Stimulated activated CD8-positive, alpha-beta memory T cell treated with anti-CD3 and anti-CD28 coated beads, Interleukin-7, amount 100 ng/mL, for 1 hour (primary cell): ENCODE measurements at places on chromosomes 2 and 18.

DNA sequence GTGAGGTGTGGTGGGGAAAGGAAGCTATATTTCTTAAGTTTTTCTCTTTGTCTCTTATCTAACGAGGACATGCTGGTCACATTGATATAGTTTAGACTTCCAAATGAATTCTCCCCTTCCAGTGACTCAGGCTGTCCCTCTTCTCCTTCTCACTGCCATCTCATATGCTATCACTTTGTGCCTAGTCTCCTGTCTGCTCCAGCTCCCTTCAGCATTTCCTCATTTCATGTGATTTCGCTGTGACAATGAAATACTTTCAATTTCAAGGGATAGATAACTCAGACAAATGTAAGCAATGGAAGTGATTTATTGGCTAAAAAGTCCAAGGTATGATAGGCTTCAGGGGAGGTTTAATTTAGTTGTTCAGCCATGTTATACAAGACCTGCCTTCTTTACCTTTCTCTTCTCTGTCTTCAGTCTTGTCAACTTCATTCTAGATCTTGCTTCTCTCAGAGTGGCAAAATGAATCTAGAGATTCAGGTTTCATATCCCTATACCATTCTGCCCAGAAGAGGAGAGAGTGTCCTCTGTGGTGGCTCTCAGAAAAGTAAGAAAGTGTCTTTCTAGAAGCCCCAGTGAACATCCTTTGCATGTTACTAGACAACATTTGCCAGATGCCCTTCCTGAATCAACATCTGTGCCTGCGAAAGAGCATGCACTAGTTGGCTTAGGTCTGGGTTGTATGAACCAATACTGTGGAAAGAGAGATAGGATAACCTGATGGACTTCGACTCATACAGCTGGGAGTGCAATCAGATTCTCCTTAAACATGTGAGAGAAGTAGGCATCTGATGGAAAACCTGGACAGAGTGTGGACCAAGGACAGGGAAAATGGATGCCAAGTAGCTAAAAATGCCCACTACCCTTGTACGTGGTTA lies 29.9 kb upstream of the GPR155 start:
- no peak for DNase-seq

DNA sequence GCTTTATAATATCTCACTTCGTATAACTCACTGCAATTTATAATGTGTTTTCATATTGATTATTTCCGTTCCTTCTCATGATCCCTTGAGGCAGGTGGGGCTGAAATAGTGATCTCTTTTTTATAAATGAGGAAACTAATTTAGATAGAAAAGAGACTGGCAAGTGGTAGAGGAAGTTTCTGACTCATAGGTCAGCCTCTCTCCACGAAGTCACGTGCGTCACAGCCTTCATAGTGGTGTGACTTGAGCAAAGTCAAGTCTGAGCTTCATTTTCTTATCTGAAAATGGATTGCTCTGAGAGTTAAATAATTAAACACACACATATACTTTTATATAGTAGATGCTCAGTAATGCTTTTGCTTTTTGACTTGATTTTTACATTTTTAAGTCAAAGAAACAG lies 19.9 kb downstream of the ABCG5 start:
- DNase-seq, result no peak

- no peak for DNase-seq
These were observed 82.2 kb downstream of the EPAS1 start for GRCh38 chr2:46379213-46380037.

DNA sequence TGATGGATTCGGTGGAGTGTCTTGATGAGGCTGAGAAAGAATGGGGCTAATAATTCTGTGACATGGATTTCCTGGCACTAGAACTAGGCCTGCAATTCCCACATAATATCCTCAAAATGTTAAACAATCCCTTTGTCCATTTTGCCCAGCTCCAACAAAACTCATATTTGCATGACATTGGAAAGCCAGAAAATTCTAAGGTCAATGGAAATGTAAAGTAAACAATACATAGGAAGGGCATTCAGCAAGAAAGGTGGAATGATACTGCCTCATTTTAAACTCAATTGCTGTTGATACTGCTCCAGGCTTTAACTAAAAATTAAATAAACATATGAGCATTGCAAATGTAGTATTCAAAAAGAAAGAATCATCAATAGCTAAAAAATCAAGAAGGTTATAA lies 434.8 kb upstream of the SLC8A1 start:
- no peak for DNase-seq

DNA sequence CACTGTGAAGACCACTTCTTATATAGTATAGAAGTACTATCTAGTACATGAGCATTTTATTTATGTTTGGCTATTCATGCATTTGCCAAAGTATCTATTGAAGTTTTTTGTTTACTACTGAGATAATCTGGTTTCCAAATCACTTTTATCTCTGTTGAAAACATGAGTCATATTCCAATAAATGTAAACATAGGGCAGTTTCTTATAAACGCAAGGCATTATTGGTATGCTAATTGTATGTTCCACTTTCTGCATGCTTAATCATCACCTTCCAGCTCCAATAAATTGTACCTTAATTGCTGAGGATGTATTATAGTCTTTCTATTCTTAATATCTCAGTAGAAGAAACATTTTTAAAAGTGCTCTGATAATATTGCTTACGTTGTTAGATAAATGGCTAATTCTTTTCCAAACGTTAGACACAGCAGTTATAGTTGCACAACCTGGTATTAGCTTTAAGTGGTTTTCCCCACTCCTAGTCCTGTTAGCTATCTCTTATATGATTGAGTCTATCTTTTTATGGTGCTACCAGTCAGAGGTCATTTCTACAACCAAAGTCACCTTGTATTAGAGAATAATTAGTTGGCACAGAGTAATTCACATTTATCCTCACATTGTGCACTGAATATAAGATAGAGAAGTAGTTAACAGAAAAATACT lies 17.2 kb downstream of the ITGA4 start:
- DNase-seq, result no peak

DNA sequence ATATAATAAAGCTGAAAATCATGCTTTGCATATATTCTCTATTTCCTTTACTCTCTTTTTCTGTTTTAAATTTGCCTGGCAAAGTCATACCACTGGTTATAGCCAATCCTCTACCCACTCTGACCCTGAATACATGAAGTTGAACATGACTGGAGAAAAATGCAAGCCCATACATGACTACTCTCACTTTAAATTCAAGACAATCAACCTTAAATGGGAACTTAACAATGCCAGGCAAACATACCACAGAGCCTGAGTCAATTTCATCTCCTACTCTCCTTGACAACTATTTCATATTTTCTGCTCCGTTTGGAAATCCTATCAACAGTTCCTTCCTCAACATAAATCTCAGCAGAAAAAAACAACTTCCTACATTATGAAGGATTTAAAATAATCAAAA lies 22.6 kb downstream of the RAD51AP2 start:
- DNase-seq, result no peak

DNA sequence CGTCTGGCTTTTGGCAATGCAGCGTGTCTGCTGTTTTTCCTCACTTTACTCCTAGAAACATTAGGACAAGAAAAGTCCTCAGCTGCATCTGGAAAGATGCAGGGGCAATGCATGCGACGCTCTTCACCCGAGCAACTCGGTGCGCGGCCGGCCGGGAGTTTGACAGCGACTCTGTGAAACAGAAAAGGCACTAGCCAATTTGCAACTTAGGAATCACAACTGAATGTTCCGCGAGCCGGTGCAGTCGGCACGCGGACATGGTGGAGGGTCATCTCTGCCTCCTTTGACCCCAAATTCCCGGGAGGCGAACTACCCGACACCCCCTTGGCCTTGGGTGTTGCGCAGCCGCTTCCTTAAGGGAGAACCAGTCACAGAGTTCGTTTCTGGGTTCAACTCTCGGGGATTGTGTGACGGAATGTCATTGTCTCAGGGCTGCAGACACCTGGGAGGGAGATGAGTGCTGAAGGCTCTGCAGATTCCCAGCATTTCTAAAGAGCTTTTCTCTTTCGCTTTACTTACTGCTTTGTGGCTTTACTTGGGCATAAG lies 9.8 kb downstream of the NR4A2 start:
- no peak for DNase-seq
